ENCODE measurements at places on chromosomes 6 and 20. TPM values are rescaled to one million over a fixed set of nuclear protein-coding genes. Genes with fewer than 3 reads are reported as not detected.

RAET1L gene
- total RNA-seq, result not detected

CRIP3 gene
- 2.3 TPM for total RNA-seq

TCF15 gene
- not detected for total RNA-seq

SEL1L2 gene
- total RNA-seq, result not detected

RIN2 gene
- 36.1 TPM for total RNA-seq

ZFP64 gene
- total RNA-seq, result 26.9 TPM

HLA-DQA2 gene
- total RNA-seq, result 0.79 TPM

NFS1 gene
- total RNA-seq, result 13.7 TPM

RTN4IP1 gene
- 7.5 TPM for total RNA-seq

SLC22A1 gene
- 3.0 TPM for total RNA-seq

GPR6 gene
- total RNA-seq, result not detected

OXT gene
- total RNA-seq, result not detected

AIF1 gene
- 1.7 TPM for total RNA-seq

KCNK15 gene
- total RNA-seq, result 0.27 TPM

BTBD9 gene
- total RNA-seq, result 25.6 TPM

TENT5A gene
- total RNA-seq, result 9.6 TPM

MICB gene
- total RNA-seq, result 0.95 TPM

B3GAT2 gene
- total RNA-seq, result 1.8 TPM

AHCY gene
- total RNA-seq, result 328 TPM

IP6K3 gene
- 0.14 TPM for total RNA-seq

BMP5 gene
- total RNA-seq, result 1.7 TPM

SMOC2 gene
- total RNA-seq, result 5.9 TPM

SRMS gene
- not detected for total RNA-seq
